ENCODE measurements at places on chromosomes 5 and 9. TPM values are rescaled to one million over a fixed set of nuclear protein-coding genes. Genes with fewer than 3 reads are reported as not detected.

ADCY2 gene
- 3.8 TPM for total RNA-seq

SLC27A4 gene
- 11.3 TPM for total RNA-seq

GRCh38 chr5:58021466-58021865, 438.4 kb downstream of the PLK2 start:
- no peaks in the 10 kb centered on the region for H3K36me3 ChIP-seq
- no peaks in the 10 kb centered on the region for H3K27me3 ChIP-seq
- no peak for DNase-seq
- no peak overlapping the region for H3K4me3 ChIP-seq
- H3K27ac ChIP-seq: peak overlapping the region; percentile 72

LCP2 gene
- total RNA-seq: 15.4 TPM

SLC25A2 gene
- 0.98 TPM for total RNA-seq

All from breast epithelium (tissue), 4 donors.